ENCODE measurements at places on chromosomes 2 and 18.

GRCh38 chr2:150154308-150154797 is 333.1 kb downstream of the RND3 start:
- no peak for DNase-seq

GRCh38 chr18:37711766-37712505 is 146.3 kb upstream of the CELF4 start:
- no peak for DNase-seq

- no peak for DNase-seq
These were observed 75.3 kb downstream of the RTP5 start for GRCh38 chr2:241944821-241945220.

- no peak for DNase-seq
These were observed 43.1 kb upstream of the PTH2R start for GRCh38 chr2:208363485-208363884.

GRCh38 chr2:24825883-24826772 is 32.9 kb downstream of the CENPO start:
- no peak for DNase-seq

DNA sequence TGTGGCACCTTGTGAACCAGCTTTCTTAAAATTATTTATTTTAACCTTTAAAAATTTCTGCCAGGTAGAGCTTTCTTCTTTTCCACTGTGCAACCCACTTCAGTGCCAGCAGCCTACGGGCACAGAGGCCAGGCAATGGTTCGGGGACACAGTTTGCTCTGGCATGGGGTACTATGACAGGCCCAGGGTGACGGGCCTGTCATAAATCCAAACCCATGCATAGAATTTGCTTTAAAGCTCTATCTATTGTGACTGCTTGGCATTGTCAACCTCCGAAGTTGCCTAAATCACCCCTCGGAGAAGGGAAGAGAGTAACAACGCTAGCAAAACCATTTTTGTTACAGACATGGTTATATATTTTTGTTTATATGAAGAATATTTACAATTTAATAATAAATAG is 1.5 kb downstream of the ODC1 start:
- DNase-seq: no peak

DNA sequence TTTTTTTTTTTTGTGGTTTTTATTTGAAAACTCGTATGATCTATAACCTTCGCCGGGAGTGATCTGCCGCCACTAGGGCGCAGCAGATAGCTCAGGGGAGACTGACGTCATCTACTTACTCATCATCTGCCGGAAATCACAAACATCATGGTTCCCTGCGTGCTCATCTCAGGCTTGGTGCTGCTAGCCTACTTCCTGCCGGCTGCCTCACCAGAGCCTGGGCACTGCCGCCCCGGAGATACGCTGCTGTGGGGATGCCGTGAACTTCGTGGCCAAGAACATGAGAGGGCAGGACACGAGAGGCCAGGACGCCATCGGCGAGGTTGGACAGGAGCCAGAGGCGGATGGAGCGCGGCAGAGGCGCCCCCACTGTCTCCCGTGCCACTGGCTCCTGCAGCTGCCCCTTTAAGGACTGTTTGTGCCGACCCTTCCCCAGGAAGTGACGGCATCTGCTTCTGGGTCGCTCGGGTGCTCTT is 68.8 kb downstream of the DOK6 start:
- no peak for DNase-seq

DNA sequence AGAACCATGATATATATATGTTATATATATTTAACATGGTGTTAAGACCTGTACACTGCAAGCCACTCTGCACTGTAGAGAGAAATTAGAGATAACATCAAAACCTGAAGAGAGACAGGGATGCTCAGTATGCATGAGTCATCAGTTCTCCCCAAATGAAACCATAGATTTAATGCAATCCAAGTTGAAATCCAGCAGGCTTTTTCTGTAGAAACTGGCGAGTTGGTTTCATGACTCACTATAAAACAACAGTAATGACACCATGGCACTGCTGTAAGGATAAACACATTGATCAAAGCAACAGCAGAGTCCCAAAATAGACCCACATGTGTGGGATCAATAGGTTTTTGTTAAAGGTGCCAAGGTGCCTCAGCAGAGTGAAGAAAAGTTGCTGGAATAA is 65.8 kb downstream of the RTP5 start:
- DNase-seq: no peak

Measured in epithelial cell of proximal tubule (primary cell).